ENCODE measurements at places on chromosomes 5 and 9. TPM values are rescaled to one million over a fixed set of nuclear protein-coding genes. Genes with fewer than 3 reads are reported as not detected.

DNA sequence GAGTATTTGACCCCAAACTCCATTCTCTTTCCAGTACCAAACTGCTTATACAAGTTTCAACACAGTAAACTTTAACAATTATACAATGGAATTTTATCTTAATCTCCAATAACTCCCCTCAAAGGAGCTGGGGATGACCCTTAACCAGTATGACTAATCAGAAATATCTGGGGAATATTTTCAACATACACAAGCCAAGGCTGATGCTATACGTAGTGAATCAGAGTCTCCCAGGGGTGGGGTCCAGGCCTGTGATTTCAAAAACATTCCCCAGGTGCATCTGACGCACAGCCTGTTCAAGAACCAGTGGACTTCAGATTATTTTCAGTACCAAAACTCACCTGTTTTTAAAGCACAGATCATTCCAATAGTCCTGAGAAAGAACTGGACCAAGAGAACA lies 11.8 kb upstream of the SEMA5A start:
- no peak for DNase-seq

- DNase-seq, result peak; percentile 66
Observed at GRCh38 chr5:1888541-1889251, 6.0 kb upstream of the IRX4 start.

DNA sequence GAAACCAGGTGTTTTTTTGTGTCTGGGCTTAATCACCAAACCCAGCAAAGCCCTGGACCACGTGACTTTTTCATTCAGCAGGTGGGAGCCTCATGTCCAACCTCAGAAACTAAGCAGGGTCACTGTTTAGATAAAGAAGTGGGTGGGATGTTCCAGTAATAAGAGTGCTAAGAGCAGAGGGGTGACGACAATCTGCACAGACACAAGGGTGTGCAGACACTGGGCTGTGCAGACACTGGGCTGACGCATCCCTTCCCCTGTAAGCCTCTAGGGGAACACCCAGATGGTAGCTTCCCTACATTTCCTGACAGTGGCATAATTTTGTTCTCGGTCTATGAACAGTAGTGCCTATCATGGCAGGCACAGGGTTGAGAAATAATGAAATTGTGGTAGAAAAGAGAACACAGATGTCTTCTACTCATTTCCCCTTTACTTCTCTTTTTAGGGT lies 85.1 kb downstream of the SAXO1 start:
- no peak for DNase-seq

SPARC gene
- 637 TPM for total RNA-seq

- no peak for DNase-seq
Observed at GRCh38 chr5:106097340-106097739, 1573.4 kb downstream of the EFNA5 start.

- DNase-seq, result no peak
Observed at GRCh38 chr5:17219992-17220391, 2.6 kb downstream of the BASP1 start.

DNA sequence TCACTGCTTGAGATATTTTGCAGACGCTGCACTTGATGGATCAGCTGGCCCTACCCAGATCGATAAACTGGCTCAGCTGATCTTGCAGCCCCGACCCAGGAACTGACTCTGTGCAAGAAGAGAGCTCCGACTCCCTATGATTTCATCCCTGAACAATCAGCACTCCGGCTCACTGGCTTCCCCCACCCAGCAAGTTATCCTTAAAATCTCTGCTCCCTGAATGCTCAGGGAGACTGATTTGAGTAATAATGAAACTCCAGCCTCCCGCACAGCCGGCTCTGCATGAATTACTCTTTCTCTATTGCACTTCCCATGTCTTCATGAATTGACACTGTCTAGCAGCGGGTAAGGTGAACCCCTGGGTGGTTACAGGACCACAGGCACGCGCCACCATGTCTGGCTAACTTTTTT lies 16.9 kb upstream of the NANS start:
- no peak for DNase-seq

TMEM215 gene
- not detected for total RNA-seq

- no peak for DNase-seq
Observed at GRCh38 chr9:115226152-115226551, 108.2 kb upstream of the TNC start.

NR5A1 gene
- not detected for total RNA-seq

SEMA6A gene
- 51.6 TPM for total RNA-seq

MEGF9 gene
- 20.4 TPM for total RNA-seq

- DNase-seq, result peak; percentile 49
Observed at GRCh38 chr9:97853844-97854695, 1.0 kb downstream of the FOXE1 start.

- no peak for DNase-seq
Observed at GRCh38 chr9:17813798-17814197, 234.9 kb downstream of the SH3GL2 start.

GRCh38 chr9:133576875-133577736 lies 32.1 kb downstream of the FAM163B start:
- peak; percentile 59 for DNase-seq

- DNase-seq, result no peak
Observed at GRCh38 chr5:96569770-96570169, 92.4 kb upstream of the CAST start.

- DNase-seq, result no peak
Observed at GRCh38 chr5:78482948-78483347, 122.5 kb downstream of the SCAMP1 start.

RLN2 gene
- 1.1 TPM for total RNA-seq

OBP2B gene
- total RNA-seq, result not detected

RPL37 gene
- 919 TPM for total RNA-seq

- DNase-seq, result no peak
Observed at GRCh38 chr5:135188233-135188914, 154.3 kb upstream of the PITX1 start.

CDH6 gene
- 196 TPM for total RNA-seq

- DNase-seq, result no peak
Observed at GRCh38 chr9:81490605-81491331, 198.6 kb downstream of the TLE1 start.

CDC23 gene
- 28.3 TPM for total RNA-seq

- DNase-seq, result no peak
Observed at GRCh38 chr9:1738511-1739100, 276.5 kb upstream of the SMARCA2 start.

- DNase-seq, result no peak
Observed at GRCh38 chr9:98256756-98257155, 1.3 kb upstream of the TBC1D2 start.

DNA sequence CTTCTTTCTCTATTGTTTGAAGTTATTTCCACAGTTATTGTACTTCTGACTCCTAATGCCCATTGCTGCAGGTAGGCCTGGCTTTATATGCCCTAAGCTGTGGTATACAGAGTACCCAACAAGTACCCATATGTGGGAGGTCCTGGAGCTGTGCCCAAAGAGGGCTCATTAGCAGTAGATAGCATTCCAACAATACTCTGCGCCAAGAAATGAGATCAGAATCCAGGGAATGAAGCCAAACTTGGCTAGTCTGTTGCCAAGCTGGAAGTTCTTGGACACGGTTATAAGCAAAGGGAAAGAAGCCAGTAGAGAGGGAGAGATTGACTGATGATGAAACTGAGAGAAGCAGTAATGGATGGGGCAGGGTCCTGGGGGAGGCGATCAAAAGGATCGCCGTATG lies 29.7 kb upstream of the FAM169A start:
- DNase-seq, result peak; percentile 37

DNA sequence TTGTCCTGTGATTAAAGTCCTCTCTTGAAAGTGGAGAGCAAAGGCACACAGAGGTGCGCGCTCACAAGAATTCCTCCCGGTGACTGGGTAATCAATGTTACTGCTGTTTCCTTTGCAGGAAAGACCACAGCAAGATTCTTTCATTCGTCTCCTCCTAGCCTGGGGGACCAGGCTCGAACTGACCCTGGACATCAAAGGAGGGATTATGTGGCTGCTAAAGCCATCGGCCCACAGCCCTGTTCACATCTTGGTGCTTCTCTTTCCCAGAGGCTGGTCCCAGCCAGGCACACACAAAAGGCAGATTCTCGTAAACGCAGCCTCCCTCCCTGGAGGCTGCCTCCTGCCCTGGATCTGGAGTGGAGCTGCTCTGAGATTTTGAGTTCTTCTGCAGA lies 230.9 kb downstream of the FANCC start:
- no peak for DNase-seq

DNA sequence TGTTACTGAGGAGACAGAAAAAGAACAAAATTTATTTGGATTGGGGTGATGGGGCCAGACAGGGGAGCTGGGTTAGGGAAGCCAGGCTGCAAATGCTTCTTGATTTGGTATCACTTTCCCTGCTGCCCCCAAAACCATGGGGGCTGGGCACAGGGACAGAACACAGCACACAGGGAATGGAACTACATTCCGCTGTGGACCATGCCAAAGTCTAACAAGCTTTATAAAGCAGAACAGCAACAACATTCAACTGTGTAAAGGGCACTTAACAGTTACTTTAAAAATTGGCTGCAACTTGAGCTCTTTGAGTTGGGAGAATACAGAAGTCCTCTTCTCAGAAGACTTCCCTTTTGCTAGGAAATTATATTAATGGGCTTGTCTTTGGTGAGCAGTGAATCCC lies 23.8 kb downstream of the C5orf58 start:
- no peak for DNase-seq

DNA sequence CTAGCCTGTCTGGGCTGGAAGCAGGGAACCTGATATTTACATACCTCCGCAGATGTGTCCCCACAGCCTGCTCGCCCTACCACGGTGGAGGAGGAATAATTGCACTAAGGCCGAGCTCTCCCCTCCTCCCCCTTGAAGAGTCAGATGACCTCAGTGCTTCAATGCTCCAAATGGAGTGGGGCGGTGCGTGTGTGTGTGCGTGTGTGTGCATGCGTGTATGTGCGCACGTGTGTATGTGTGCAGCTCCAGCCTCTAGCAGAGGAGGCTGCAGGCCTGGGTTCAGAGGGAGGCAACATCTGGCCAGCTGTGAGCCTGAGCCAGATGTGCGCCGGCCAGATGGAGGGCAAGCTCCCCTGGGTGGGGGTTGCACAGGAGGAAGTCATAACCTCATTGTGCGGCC lies 90.5 kb downstream of the NRG2 start:
- DNase-seq, result peak; percentile 70

DNA sequence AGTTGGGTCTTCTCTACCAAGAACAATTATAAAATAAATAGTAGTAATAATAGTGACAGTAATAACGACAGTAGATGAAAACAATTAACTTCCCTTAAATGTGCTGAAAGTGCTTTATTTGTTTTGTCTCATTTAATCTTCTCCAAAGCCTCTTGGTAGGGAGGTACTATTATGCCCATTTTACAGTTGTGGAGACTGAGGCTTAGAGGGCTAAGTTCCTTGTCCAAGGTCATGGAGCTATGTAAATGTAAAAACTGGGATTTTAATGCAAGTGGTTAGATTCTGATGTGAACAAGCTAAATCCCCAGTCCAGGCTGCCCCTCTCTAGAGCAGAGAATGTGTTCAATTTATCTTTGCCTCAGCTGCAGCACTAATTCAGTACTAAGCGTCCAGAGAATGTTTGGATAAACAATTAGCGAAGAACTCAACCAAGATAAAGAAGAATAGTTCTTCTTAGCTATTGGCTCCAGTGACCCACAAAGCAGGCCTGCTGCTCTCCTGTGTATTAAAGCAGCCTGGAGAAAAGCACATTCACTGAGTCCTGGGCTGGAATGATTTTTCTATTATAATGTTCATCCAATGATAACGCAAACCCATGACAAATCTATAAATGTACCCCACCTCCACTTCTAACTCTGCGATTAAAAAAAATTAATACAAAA lies 68.8 kb downstream of the NPR3 start:
- no peak for DNase-seq

GRCh38 chr5:54774281-54775170 lies 210.9 kb downstream of the ESM1 start:
- DNase-seq, result no peak

STC2 gene
- 2.7 TPM for total RNA-seq

GRCh38 chr5:61289241-61289640 lies 42.8 kb upstream of the ZSWIM6 start:
- DNase-seq, result no peak

GRCh38 chr9:128159522-128159783 lies 612 bp upstream of the BBLN start:
- no peak for DNase-seq

All from kidney (tissue), 22 donors.